Cardiac muscle cell (in vitro differentiated cells and primary cell): ENCODE measurements at places on chromosomes 12 and 14.

- DNase-seq, result no peak
These were observed 193.2 kb upstream of the IGF1 start for GRCh38 chr12:102673606-102674005.

DNA sequence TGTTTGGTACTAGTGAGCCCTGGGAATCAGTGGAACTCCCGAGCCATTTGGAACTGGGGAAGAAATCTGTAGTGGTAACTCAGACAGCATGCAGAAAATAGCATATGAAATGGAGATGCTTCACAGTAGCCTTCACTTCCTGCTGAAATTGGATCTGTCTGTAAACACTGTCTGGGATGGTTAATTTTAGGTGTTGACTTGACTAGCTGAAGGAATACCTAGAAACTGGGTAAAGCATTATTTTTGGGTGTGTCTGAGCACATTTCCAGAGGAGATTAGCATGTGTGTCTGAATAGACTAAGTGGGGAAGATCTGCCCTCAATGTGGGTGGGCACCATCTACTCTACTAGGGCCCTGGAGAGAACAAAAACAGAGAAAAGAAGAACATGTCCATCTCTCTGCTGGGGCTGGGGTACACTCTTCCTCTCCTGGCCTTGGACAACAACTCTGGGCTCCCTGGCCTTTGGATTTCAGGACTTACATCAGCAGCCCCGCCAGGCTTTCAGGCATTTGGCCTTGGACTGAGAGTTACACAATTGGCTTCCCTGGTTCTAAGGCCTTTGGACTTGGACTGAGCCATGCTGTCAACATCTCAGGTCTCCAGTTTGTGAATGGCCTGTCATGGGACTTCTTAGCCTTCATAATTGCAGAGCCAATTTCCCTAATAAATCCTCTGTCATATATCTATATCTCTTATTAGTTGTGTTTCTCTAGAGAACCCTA is 14.0 kb upstream of the CRADD start:
- no peak for DNase-seq

GRCh38 chr14:103066399-103066798 is 9.1 kb upstream of the CDC42BPB start:
- no peak for DNase-seq

DNA sequence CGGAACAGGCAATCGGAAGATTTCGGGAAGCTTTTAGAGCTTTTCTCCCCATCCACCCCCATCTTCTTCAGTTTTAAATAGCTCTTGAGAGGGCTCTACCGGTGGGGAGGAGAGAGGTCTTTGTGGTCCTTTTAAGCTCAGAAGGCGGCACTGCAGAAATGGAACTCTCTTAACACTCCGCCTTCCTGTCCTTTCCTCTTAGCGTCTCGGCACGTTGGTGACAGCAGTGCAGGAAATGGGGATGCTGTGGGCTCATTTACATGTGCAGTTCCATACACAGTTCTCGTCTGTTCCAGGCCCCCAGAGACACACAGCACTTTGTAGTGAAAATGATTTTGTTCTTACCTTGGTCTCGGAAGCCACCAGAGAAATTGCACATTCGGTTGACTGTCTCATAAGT is 50.4 kb upstream of the RIN3 start:
- DNase-seq, result no peak

GRCh38 chr12:49899921-49900320 is 3.8 kb downstream of the FAIM2 start:
- DNase-seq, result no peak

- DNase-seq, result peak; percentile 15
These were observed 121.2 kb upstream of the DAAM1 start for GRCh38 chr14:59067127-59067894.

GRCh38 chr12:106415134-106415533 is 57.6 kb downstream of the POLR3B start:
- no peak for DNase-seq

DNA sequence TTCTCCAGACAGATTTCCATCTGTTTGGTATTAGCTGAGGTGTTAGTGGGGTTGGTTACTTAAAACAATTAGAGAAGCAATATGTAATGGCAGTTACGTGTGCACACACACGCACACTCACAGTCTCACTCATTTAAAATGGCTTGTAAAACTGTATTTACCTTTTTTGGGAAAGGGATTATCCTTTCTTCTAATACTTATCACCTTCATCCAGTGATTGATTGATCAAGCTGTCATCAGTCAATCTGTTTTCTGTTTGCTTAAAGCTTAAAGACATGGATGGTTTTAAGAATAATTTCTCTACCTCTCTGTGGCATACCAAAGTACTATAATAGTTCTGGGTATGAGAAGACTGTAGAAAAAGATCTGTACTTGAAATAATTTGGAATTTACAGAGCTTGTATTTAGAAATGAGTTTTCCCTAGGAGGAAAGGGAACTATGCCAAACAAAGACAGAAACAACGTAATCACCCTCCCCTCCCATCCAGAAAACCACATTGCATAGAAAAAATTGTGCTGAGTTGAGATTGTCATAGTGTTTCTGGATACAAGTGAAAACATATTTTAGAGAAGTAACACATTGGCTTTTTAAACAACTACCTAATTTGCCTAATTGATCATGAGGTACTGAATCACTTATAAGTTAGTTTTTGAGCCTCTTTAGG is 455.8 kb downstream of the PCNX1 start:
- peak; percentile 88 for DNase-seq

- peak; percentile 52 for DNase-seq
These were observed 108.7 kb upstream of the CCND2 start for GRCh38 chr12:4164559-4165558.

DNA sequence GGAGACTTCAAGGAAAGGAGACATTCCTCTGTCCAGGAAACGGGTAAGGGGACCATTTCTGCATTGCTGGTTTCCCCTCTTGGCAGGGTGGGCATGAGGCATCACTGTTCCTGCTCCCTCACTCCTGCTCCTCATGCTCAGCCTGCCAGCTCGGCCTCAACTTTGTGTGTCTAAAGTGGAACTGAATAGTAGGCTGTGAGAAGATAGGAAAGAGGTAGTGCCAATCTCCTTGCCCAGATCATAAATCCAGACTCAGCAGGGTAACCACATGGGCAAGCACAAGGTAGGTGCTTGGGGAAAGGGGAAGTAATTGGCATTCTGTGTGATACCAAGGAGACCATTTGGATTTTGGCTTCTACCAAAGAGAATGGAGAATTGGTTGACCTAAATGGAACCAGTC is 2.6 kb downstream of the LTB4R start:
- no peak for DNase-seq

GRCh38 chr12:121001841-121002483 is 14.3 kb downstream of the C12orf43 start:
- no peak for DNase-seq

DNA sequence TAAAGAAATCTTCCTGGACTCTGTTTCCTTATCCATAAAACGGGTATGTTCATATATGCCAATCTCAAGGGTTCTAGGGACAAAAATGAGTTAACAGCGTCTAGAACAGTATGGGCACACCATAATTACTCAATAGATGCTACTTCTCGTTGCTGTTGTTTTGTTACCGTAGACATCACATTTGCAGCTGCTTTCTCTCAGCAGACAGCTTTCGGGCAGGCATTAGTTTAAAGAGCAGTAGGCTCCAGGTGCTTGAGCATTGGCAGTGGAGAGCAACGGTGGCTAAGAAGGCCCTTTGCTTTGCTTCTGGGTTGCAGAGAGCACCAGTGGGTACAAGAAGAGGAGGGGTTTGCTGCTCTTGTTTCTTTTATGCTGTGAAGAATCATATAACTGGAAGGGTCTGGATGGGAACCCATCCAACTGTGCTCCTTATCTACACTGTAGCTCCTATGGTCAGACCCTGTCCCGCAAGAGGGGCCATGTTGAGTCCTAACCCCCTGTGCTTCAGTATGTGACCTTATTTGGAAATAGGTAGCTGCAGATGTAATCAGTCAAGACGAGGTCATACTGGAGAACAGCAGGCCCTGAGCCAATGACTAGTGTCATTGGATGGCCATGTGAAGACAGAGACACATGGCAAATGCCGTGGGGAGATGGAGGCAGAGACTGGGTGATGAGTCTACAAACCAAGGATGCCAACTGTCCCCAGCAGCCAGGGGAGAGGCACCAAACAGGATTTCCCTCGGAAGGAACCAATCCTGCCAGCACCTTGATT is 120.0 kb downstream of the RBM19 start:
- DNase-seq, result no peak

GRCh38 chr12:5267603-5268423 is 164.1 kb upstream of the NTF3 start:
- DNase-seq, result no peak

DNA sequence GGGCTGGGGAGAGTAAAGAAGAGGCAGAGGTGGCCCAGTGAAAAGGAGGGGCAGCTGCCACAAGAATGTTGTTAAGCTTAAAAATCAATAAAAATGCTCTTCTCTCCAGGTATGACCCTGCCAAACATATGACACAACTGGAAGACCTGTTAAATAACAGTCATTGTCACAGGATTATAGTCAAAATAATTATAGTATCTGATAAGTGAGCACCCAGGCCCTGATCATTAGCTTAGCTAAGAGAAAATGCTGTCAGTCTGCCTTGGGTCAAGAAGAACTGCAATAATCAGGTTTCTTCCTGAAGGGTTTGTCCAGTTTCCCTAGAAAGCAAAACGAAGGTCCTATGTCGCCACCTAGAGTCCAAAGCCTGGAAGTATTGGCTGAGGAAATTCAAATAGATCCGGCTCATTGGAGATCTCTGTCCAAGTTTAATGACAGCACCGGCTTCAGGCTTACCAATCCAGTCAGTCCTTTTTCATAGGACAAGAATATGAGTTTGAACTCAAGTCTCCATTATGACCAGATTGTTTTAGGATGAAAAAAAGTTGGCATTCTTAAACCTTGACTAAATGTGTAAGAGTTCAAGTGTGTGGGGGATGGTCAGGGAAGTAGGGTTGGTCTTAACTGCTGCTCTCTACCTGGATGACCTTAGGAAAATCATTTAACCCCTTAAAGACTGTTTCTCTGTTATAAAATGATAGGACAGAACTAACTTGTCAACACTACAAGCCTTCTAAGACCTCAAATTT is 22.5 kb upstream of the NKX2-8 start:
- peak; percentile 75 for DNase-seq
